Stimulated activated CD4-positive, alpha-beta T cell treated with anti-CD3 and anti-CD28 coated beads, Interleukin-1b, Interleukin-23, amount 100 ng/mL, for 1 hour (primary cell): ENCODE measurements at places on chromosomes 12 and 14.

DNA sequence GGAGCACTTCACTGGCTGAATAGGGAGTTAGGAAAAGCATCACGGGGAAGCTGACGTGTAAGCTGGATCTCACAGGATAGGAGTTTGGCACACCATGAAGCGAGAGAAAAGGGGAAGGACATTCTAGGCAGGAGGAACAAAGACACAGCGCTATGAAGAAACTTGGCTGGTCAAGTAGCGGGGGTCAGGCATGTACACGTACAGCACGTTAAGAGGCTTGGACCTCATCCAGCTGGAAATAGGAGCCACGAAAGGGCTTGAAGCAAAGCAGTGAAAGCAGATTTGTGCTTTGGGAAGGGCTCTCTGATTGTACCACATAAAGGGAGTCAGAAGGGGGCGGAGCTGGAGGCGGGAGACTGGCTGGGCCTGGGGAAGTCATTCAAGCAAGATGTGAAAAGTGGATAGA is 19.6 kb upstream of the GALNT8 start:
- no peak for DNase-seq

GRCh38 chr14:54787261-54787660 is 115.4 kb downstream of the GCH1 start:
- no peak for DNase-seq

DNA sequence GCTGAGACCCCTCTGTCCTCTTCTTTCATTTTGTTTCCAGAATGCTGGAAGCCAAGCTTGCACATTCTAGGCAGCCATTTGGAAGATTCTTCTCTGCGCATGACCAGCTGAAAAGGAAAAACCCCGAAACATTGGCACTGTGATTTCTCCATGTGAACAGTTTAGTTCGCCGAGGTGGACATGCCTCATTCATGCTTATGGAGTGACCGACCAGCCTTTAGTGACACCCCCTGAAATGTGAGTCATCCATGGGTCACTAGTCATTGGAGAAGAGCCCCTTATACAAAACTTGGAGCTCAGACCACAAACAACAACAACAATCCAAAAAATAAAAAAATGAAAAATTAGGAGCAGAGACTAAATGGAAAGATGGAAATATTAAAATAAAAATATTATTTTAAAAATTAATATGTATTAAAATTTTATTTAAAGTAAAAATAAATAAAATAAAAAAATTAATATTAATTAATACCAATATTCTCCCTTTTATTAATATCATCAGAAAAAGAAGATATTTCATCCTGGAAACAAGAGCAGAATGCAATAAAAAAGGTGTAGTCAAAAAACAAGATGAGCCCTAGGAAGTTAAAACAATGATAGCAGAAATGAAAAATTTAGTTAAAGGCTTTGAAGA is 9.5 kb upstream of the KRT7 start:
- no peak for DNase-seq

DNA sequence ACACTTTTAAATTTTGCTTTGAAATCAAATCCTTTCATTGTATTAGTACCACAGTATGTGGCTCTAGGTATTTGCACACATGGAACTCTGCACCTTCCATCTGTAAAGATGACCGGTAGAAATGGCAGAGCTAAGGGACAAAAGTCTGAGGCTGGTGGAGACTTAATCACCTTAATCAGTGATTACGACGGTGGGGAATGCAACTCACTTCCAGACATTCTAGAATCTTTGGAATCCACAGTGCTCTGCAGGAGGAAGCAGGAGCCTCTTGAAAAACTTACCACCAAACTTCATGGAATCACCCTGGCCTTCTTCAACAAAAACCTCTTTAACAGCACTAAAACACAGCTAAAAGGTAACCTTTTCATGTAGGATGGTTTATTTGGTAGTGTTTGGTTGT is 3.9 kb upstream of the DACT1 start:
- no peak for DNase-seq

DNA sequence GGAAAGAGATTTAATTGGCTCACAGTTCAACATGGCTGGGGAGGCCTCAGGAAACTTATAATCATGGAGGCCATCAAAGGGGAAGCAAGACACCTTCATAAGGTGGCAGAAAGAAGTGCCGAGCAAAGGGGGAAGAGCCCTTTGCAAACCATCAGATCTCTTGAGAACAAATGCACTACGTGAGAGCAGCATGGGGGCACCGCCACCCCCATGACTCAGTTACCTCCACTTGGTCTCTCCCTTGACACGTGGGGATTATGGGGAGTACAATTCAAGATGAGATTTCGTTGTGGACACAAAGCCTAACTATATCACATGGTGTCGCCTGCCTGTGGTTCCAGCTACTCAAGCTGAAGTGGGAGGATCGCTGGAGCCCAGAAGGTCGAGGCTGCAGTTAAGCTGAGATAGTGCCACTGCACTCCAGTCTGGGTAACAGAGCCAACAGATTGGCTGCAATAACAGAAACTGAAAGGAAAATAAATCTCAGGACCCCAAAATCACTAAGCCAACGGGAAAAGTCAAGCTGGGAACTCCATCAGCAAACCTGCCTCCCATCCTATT is 10.0 kb upstream of the CDCA4 start:
- no peak for DNase-seq

DNA sequence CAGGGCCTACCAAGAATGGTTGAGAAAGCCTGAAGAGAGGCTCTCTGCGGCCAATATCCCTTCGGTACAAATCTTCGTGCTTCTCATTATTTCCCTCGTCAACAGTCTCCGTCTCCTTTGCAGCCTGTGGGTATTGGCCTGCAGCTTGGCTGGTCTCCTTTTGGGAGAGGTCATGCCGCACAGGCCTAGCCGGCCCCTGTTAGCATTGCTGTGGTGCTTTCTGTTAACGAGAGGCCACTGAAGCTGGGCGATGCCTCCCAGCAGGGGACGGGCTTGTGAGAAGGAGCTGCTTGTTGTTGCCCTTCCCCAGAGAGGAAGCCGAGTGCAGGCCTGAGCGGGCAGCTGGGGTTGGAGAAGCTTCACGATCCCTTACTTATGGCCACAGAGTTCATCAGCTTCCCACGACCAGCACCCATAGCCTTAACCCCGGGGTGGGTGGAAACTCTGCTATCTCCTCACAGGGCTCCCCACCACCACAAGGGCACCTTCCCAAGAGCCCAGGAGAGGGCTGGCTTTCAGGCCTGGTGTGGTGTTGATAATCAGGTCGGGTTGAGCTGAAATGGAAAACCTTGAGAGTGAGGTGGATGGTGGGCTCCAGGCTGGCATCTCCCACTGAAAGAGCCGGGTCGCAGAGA is 228.6 kb downstream of the ZFP36L1 start:
- no peak for DNase-seq

- no peak for DNase-seq
Observed at GRCh38 chr14:32820682-32821081, 118.0 kb upstream of the NPAS3 start.

GRCh38 chr12:51972849-51973273 is 21.4 kb downstream of the ACVR1B start:
- DNase-seq: no peak

DNA sequence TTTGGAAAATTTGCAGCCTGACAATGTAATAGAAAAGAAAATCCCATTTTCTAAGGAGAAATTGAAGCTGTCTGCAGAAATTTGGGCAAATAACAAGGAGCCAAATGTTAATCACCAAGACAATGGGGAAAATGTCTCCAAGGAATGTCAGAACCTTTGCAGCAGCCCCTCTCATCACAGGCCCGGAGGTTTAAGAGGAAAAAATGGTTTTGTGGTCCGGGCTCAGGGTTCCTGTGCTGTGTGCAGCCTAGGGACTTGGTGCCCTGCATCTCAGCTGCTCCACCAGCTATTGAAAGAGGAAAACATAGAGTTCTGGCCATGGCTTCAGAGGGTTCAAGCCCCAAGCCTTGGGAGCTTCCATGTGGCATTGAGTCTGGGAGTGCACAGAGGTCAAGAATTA is 298.9 kb downstream of the ATXN7L3B start:
- no peak for DNase-seq

DNA sequence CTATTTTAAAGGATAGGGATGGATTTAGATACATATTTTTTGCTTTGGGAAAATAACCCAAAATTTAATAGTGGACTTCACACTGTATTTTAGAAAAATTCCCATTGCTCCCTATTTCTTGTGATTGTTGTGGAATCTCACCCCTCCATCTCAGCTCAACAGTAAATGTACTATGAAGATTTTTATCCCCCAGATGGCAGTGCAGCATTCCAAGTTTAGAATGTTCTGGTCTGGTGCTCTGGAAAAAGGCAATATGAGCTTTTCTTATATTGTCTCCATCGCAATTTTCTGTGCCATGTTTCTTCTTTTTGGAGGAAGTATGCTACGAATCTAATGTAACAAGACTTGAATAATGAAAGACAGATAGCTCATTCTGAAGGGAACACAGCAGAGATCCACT is 471.7 kb upstream of the SYT1 start:
- no peak for DNase-seq
